Midbrain (tissue), 1 donor: ENCODE measurements at places on chromosomes 12 and 14.

GRCh38 chr14:98489115-98489514 is 782.9 kb downstream of the BCL11B start:
- DNase-seq: no peak

DNA sequence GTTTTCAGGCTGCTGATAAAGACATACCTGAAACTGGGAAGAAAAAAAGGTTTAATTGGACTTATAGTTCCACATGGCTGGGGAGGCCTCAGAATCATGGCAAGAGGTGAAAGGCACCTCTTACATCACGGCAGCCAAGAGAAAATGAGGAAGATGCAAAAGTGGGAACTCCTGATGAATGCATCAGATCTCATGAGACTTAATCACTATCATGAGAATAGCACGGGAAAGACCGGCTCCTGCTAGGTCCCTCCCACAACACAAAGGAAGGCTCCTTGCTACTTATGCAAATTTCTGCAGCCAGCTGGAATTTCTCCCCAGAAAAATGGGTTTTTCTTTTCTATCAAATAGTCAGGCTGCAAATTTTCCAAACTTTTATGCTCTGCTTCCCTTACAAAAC is 174.1 kb upstream of the RMST start:
- no peak for DNase-seq

DNA sequence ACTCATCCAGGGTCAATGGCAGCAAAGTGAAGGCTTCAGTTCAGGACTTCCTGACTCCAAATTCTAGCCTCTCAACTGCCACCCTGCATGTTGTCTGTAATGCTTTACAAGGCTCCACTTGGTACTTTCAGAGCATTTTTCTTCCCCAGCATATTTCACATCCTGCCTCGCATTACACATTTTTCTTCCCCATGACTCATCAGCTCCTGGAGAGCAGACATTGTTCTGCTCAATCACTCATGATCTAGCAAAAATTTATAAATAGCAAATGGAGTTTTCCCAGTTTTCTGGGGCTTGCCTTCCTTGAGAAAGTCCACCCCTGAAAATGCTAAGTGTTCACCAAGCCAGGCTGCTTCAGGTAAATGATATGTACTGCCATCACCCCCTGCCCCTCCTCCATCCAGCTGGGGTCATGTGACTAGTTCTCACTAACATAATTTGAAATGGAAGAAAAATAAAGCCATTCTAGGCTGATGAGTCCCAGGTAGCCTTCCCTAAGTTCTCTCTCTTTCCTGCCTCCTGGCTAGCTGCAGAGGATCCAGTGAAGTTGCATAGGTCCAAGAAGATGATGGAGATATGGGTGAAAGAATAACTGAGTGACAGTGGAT is 69.4 kb downstream of the ARMH4 start:
- no peak for DNase-seq

DNA sequence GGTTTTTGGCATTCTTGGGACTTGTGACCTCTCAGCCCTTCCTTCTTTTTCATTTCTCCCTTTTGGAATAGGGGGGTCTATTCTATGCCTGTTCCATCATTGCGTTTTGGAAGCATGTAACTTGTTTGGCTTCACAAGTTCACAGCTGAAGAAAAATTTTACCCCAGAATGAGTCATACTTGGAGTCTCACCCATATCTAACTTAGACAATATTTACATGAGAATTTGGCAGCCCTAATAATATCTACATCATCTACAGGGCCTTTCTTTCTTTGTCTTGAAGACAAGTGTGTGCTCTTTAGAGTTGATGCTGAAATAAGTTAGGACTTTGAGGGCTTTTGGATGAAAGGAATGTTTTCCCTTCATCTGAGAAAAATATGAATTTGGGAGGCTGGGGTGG is 1312.9 kb upstream of the FLRT2 start:
- DNase-seq: no peak

GRCh38 chr12:132179431-132180362 is 35.4 kb downstream of the NOC4L start:
- no peak for DNase-seq

- DNase-seq: no peak
Observed at GRCh38 chr12:2924019-2924418, 33.3 kb downstream of the TULP3 start.

DNA sequence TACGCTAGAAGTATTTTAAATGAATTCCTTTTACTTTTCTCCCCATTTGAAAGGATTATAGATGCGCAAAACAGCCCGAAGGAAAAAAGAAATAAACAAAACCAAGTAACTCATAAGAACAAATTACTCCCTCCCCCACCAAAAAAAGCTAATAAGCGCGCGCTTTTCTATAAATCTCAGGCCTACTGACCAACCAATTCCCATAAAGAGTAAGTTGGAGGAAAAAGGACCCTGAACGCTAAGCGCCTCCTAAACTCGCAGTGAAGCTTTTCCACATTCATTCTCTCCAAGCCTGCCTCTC is 588 bp downstream of the MBIP start:
- DNase-seq: no peak

DNA sequence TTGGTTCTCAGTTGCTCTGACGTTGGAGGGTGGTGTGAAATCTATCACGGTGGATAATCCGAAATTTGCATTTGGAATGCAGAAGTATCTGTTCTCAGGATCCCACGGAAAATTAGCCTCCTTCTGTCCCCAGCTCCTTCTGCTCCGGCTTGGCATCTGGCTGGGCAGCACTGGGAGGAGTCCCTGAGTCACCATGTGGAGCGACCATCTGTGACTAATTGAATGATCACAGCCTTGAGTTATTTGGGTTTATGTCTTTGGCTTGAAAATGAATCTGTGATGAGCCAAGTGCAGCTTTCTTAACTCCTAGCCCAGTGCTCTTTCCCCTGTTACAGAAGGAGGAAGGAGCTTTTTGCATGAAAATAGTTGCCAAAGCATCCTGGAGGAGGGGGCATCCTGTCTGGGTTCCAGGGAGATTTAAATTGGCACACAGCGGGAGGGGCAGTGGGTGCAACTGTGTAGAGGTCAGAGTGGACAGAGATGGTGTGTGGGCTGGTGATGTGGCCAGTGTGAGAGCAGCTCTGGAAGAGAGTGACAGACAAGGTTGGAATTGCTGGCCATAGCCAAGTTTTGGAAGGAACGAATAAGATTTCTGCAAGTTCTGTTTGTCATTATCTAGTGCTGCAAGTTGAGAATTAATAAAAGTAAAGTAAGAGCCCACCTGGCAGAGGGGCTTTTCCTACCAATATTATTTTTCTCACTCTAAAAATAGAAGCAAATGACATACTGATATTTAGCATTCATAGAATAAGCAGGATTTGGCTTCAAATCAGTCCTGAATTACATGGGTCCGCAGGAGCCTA is 74.4 kb downstream of the SLC24A4 start:
- DNase-seq: no peak

- DNase-seq: no peak
Observed at GRCh38 chr14:64692189-64692985, 11.8 kb upstream of the PLEKHG3 start.

DNA sequence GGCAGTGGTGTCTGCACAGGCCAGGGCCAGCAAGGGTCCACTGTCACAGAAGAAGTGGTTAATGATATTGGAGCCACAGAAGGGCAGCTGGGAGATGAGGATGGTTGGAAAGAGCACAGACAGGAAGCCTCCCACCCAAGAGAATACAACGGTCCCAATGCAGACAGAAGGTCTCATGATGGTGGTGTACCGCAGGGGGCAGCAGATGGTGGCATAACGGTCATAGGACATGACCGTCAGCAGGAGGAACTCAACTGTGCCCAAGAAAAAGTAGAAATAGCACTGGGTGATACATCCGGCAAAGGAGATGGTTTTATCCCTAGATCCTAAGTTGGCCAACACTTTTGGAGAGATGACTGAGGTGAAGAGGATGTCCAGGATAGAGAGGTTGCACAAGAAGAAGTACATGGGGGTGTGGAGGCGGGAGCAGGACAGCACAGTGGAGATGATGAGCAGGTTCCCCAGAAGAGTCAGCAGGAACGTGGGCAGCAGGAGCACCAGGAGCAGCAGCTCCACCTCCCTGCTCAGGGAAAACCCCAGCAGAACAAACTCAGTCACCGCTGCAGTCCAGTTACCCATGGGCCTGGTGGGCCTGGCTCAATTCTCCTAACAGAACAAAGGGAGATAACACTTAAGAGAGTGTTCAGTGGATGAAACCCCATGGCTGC is 9.8 kb downstream of the OR6J1 start:
- DNase-seq: no peak

DNA sequence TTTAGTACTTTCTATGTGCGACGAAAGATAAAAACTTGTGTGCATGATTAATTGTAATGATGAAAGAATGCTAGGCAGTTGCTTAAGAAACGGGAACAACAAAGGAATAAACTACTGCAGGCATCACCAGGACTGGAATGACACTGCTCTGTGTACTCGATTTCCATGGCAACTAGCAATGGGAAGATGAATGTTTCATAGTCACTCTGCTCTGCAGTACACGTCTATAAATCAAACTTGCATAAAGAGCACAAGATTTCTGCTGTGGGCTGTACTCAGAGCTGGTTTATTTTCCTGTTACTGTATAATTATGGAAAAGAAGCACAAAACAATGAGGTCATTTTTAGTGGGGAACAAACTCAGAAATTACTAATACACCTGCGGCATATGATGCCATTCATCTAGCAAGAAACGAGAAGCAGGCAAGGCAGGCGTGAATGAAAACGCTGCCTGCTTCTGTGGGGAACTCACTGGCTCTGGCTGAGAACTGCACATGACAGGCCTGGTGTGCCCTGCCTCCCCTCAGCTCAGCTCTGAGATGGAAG is 41.8 kb downstream of the EFCAB11 start:
- peak; percentile 29 for DNase-seq
